Vagina (tissue), 2 donors: ENCODE measurements at places on chromosomes 1 and 21.

DNA sequence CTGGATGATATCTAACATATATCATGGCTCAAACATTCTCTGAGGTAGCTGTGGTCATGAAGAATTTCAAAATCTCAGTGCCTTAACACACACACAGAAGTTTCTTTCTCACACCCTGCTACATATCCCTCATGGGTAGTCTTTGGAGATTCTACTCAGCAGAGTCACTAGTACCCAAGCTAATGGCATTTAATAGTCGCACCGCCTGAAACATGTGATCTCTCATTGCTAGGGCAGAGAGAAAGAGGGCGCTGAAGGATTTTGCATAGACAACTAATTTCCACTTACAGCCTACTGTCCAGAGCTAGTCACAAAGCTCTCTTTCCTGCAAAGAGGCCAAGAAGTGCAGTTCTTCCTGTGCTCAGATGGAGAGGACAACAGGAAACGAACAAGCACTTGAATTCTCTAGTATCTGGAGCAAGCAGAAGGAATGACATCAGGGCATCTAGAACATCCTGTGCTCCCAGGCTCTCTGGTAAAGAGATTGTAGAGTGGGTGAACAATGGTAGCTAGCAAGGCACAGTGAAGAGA lies 183.4 kb upstream of the PTBP2 start:
- DNase-seq = no peak

DNA sequence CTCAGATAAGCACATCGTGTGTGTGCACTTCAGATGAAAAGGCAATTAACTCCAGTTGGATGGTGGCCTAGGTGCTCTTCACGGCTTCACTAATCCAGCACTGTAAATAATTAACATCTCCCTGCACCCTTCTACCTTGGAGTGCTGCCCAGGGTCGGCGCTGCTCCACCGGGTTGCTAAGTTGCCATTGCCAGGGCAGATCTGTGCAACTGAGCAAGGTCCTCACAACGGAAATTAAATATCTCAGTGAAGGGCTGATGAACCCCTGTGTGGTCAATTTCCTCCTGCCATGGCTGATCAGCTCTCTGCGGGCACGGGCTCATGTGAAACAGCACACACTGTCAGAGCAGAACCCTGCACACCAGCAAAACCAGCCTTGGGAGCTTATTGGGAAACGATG lies 63.2 kb downstream of the SYDE2 start:
- DNase-seq = no peak

DNA sequence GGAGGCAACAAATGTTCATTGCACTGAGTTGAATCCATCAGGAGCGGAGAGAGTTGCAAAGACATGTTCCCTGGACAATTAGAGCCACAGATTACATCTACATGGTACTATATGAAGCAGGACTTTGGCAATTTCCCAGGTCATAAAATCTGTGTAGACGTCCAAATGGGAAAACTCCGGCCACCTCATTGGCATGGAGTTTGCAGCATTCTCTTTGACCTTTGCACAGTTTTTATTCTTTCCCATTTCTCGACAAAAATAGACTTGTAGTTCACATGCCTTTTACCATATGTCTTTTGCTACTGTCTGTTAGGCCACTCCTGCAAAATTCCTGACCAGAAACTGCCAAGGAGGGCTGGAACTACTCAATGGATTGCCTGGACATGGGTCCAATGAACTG lies 48.2 kb downstream of the UBE2T start:
- DNase-seq = no peak

DNA sequence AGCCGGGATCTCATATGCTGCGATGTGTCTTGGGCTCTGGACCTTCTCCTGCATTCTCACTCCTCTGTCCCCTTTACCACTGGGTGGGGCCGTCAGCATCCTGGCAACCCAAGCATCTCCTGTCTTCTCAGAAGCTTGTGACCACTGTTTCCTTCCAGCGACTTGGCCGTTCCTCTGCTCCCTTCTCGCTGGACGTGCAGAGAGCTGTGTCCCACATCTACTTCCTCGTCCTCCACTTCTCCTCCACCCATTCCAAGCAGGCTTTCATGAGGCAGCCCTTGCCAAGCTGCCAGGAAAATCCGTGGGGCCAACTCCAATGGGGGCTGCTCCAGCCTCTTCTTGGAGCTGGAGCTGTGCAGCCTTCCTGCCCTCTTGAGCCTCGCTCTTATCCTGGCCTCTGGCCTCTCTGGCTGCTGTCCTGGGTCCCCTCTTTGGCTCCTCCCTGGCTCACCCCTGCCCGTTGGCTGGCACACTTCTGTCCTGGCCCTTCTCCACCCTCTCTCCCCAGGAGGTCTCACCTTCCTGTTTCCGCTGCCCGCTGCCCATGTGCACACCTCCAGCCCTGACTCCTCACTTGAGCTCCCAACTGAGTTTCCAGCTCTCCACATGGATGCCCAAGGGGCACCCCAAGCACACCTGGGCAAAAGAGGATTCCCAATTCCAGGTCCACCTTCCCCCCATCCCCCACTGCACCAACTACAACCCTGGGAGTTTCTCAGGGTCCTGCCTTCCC lies 8.7 kb downstream of the FAM131C start:
- no peak for DNase-seq

- no peak for DNase-seq
Observed at GRCh38 chr1:167501515-167502191, 16.7 kb downstream of the CD247 start.

DNA sequence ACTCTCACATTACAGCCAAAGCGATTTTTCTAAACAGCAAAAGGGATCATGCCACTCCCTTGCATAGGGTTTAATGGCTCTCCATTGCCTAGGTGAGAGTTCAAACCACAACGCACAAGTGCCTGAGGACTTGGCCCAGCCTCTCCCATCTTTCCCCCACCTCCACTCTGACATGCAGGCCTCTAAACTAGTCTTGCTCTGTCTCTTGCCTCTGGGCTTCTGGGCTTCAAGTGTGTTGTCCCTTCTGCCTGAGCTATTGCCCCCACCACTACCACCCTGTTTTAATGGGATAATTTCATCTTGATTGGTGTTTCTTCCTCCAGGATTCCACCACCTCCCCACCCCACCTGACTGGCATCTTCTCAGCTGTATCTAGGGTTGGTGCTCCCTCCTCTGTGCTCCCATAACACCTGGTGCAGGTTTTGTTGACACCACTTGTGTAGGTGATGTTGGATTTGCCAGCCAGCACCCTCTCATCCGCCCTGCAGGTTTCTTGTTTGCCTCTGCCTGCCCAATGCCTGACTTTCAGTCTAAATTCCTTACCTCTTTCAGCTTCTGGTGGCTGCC lies 2.7 kb upstream of the ZBTB21 start:
- DNase-seq = peak; percentile 87

DNA sequence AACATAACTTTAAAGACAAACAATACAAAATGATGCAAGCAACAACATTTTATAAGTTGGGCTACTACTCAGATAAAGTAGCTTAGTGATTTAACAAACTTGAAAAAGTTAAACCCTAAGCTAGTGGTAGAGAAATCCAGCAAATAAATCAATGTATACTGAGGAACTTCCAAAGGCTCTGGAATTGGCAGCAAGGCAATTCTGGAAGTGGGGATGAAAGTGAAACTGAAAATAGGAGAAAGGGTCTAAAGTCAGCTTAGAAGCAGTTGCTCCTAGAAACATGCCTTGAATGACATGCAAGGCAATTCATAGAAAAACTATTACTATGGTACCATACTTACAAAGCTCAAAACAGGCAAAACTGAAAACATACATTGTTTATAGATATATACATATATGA lies 90.0 kb upstream of the CAMK1G start:
- no peak for DNase-seq

DNA sequence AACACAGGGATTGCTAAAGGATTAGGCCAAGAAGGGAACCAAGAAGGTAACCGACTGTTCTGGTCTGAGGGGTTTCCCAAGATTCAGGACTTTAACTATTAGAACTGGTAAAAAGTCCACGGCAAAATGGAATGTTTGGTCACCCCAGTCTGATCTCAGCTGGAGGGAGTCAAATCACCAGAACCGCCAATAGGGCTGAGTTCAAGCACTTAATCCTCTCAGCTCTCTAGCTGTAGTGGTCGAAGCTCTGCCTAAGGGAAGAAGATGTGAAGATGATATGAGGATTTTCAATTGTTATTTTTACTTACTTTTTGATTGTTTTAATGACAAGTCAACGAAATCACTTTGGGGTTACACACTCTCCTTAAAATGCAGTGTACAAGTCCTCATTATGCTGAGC lies 29.1 kb downstream of the F5 start:
- no peak for DNase-seq

GRCh38 chr1:67626090-67626860 lies 58.7 kb upstream of the GADD45A start:
- DNase-seq = peak; percentile 42

DNA sequence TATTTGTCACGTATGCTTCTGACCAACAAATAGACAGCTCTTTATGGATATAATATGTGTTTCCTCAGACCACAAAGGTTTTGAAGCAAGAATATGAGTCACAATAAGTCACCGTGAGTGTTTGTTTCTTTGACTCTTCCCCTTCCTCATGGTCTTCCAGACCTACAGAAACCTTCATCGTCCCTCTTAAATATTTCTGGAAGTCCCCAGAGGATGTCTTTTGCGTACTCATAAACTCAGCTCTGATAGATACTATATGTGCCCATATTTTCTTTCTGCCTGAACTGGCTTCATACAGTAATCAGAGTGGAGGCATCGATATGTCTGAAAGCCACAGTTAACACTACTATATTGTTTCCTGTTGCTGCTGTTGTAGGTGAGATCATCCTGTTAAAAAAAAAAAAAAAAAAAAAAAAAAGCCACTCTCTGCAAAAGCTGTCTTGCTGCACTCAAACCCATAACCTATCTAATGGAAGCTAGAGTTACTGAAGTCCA lies 38.4 kb downstream of the ADAMTS1 start:
- DNase-seq = no peak
